Esophagus squamous epithelium (tissue), 5 donors: ENCODE measurements at places on chromosomes 6 and 20. TPM values are rescaled to one million over a fixed set of nuclear protein-coding genes. Genes with fewer than 3 reads are reported as not detected.
A peak's percentile ranks its signal among the peaks of the same experiment; 100 is the strongest.

The TUBB2B gene
- total RNA-seq, result 5.0 TPM

The PTCHD4 gene
- not detected for total RNA-seq

DNA sequence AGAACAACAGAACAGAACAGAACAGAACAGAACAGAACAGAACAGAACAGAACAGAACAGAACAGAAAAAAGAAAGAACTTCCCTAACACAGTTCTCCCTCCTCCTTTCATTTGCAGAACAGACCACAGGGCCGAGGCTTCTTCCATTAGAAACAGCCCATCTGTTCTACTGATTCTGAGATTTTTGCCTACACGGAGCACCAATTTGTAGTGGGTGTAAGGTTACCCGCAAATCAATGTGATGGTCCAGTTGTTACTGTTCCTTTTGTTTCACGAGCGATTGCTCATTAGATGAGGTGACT lies 734 bp upstream of the OGFRL1 start:
- no peak for DNase-seq
- H3K4me1 ChIP-seq, result peaks cover 30% of the 10 kb centered on the region
- no peaks in the 10 kb centered on the region for H3K36me3 ChIP-seq
- no peaks in the 10 kb centered on the region for H3K27me3 ChIP-seq
- peak overlapping the region; percentile 94 for H3K4me3 ChIP-seq

DNA sequence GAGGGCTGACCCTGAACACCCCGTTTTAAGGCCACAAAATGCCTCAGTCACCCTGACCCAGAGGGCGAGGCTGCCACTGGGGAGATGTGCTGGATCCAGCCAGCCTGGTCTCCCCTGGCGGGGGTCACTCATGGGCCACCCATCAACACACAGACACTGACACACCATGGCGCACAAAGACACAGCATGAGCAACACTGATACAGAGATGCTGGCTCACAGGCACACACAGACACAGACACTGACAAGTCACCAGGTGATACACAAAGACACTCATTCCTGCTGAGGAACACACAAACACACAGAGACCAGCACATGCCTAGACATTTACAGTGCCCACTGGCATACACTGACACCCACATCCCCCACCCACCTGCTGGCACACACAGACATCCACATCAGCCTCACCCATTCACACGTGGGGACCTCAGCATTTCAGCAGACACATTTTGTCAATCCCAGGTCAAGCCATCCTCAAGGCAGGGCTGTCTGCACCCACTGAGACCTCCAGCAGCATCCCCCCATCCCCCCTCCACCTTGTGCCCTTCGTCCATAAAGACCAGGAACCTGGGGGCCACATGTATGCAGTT lies 63.4 kb downstream of the MDGA1 start:
- DNase-seq, result no peak
- peaks cover 46% of the 10 kb centered on the region for H3K4me1 ChIP-seq
- H3K27me3 ChIP-seq, result no peaks in the 10 kb centered on the region

DNA sequence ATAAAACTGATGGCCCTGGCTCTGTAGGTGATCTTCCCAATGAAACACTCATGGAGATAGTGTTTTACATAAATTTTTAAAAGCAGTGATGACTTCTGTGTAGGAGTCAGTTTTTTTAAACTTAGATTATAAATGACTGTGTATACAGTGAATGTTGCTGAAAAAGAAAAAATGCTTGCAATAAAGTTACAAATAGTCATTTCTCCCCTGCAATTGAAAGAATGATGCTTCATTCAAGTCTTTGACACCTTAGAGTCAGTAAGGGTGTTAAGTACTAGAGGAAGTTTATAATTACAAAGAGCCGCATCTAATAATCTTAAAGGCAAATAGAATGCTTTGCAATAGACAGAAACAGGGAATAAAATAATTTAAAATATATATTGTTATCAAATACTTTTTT lies 27.6 kb downstream of the ZNF292 start:
- peaks cover 18% of the 10 kb centered on the region for H3K4me1 ChIP-seq
- DNase-seq, result no peak
- H3K27me3 ChIP-seq, result no peaks in the 10 kb centered on the region
- no peak overlapping the region for H3K4me3 ChIP-seq
- H3K27ac ChIP-seq, result no peak overlapping the region

GRCh38 chr6:19536838-19537237 lies 300.3 kb upstream of the ID4 start:
- H3K36me3 ChIP-seq, result no peaks in the 10 kb centered on the region
- DNase-seq, result no peak
- H3K4me3 ChIP-seq, result no peak overlapping the region
- H3K27ac ChIP-seq, result peak overlapping the region; percentile 71

- peaks cover 71% of the 10 kb centered on the region for H3K36me3 ChIP-seq
- H3K4me1 ChIP-seq, result no peaks in the 10 kb centered on the region
- no peaks in the 10 kb centered on the region for H3K27me3 ChIP-seq
- no peak overlapping the region for H3K4me3 ChIP-seq
Measured at GRCh38 chr20:25459916-25460535, 52.6 kb downstream of the GINS1 start.

DNA sequence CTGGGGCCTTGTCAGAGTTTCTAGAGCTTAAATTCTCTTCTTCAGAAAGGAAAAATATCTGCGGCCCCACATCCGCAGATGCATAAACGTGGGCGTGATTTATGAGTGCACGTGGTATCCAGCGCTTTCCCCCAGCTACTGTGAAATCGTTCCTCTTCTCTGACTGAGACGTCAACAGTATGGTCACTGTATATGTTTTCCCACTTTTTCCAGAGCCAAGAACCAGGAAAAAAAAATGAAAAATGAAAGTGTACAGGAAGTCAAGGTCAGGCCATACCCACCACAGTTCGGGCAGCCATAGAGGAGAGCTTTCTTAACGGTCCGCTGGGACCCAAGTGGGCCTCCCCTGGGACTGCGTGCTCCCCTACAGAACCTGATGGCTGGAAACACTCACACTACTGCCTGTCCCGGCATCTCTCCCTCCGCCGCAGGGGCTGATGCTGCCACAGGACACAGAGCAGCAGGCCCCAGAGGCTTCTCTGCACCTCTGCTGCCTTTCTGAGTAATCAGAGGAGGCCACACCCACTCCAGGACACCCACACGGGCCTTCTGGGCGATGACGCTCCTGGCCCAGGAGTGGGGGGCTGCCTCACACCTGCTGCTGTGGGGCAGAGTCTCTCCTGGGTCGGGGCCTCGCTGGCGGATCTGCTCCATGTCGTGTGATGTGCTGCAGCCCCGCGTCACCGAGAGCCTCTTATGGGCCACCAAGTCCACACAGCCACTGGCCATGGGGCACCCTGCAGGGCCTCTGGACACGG lies 16.4 kb upstream of the STX16 start:
- no peak overlapping the region for H3K27ac ChIP-seq
- no peaks in the 10 kb centered on the region for H3K27me3 ChIP-seq
- DNase-seq, result no peak
- H3K4me3 ChIP-seq, result no peak overlapping the region
- H3K36me3 ChIP-seq, result no peaks in the 10 kb centered on the region
- no peaks in the 10 kb centered on the region for H3K4me1 ChIP-seq

DNA sequence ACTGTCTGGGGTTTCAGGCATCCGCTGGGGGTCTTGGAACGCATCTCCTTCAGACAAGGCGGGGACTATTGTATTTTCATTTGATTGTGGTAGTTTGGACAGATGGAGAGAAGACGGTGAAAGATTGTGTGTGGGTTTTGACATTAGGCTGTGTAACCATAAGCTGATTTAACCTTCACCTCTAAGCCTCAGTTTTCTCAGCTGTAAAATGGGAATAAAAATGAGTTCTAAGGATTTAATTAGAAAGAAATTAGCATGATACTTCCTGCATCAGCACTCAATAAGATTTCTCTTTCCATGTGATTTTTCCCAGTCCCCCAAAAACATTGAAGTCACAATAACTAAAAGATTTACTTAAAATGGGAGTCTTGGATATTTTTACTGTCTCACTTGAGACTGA lies 78.1 kb downstream of the CBFA2T2 start:
- DNase-seq, result no peak
- H3K27me3 ChIP-seq, result no peaks in the 10 kb centered on the region
- H3K4me3 ChIP-seq, result no peak overlapping the region
